Stimulated activated CD8-positive, alpha-beta memory T cell treated with anti-CD3 and anti-CD28 coated beads, Interleukin-7, amount 100 ng/mL, for 1 hour (primary cell): ENCODE measurements at places on chromosomes 13 and 19.

DNA sequence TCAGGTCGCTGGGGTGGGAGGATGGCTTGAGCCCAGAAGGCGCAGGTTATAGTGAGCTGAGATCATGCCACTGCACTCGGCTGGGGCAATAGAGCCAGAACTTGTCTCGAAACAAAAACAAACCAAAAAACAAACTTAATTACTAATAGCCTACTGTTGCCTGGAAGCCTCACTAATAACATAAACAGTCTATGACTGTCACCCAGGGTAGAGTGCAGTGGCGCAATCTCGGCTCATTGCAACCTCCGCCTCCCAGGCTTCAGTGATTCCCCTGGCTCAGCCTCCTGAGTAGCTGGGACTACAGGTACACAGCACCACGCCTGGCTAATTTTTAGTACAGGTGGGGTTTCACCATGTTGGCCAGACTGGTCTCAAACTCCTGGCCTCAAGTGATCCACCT, 18.0 kb downstream of the CATSPERD start:
- DNase-seq: no peak

GRCh38 chr19:12788682-12789097, 2.6 kb upstream of the JUNB start:
- no peak for DNase-seq

DNA sequence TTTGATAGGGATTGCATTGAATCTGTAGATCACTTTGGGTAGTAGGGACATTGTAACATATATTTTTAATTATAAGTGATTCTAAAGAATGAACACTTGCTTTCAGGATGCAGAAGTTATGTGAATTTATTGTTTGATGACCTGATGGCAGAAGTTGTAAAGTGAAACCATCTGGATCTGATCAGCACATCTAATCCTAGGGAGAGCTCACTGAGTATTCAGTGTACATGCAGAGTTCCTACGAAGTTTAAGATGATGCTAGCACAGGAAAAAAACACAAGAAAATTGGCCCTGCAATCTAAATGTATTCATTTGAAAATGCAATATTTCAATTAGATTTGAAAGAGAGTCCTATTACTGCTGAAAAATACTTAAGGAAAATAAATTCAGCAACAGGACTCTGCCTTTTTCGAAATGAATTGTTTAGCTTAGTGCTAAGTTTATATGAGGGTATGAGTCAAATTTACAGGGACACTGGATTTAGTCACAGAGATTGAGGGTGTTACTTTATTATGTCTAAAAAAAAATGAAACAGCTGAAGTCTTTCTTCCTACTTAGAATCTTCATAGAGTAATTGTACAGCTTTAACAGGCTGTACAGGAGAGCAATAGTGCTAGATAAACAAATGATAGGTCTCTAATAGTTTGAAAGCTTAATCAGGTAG, 385.7 kb downstream of the DCT start:
- DNase-seq: no peak

GRCh38 chr13:41645331-41645730, 188.0 kb downstream of the RGCC start:
- DNase-seq: no peak

- DNase-seq: no peak
Observed at GRCh38 chr13:95300625-95301182, 547 bp downstream of the ABCC4 start.

- no peak for DNase-seq
Observed at GRCh38 chr19:5891938-5892771, 11.4 kb downstream of the NDUFA11 start.

GRCh38 chr13:112256716-112257494, 119.2 kb upstream of the SPACA7 start:
- no peak for DNase-seq

GRCh38 chr13:37381502-37381901, 217.1 kb downstream of the POSTN start:
- DNase-seq: no peak

DNA sequence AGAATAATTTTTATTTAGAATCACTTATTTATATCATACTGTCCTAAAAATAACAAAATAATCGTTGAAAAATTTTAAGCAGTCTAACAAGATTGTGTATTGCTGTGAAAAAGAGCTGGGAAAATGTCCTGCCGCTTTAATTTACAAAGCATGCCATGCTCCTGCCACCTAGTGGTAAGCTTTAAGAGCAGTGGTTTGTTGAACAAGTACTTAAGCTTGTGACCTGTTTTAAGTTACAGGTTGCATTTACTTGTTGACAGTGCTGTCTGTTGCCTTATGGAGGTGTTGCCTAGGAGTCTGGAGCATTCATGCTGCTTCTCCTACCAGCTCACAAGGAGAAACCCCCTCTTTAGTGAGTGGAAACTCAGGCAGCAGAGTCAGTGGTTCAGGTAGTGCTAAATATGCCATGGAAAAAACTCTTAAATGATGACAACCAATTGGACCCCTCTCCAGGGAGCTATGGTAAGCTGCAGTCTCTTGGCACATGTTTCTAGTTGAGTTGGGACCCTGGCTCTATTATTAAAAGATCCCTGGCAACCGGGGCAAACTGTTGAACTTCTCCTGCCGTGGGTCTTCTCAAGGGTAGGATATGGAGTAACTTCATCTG, 68.4 kb downstream of the SPATA13 start:
- DNase-seq: no peak

DNA sequence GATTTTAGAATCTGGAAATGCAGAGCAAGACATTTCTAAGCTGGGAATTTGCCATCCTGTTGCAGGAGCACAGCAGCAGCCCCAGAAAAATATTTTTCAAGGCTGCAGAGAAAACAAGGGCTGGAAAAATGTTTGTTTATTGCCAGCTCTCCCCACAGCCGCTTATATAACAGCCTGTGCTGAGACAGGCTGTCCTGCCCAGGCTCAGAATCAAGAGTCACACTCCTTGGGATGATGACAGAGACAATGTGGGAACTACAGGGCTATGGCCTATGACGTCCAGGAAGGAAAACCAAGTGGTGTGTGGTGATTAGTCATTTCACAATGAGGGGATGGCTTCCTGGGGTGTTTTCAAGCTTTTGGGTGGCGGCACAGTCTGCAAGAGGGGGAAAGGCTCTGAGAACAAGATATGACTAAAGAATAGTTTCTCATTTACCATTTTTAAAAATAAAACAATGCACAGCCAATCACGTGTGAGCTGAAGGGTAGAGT, 136.3 kb upstream of the SERP2 start:
- no peak for DNase-seq

GRCh38 chr19:48510421-48511268, 990 bp downstream of the LMTK3 start:
- no peak for DNase-seq

GRCh38 chr19:3359015-3359918, 7.1 kb upstream of the NFIC start:
- DNase-seq: peak; percentile 39

- DNase-seq: no peak
Observed at GRCh38 chr19:10747674-10748073, 29.8 kb downstream of the DNM2 start.

DNA sequence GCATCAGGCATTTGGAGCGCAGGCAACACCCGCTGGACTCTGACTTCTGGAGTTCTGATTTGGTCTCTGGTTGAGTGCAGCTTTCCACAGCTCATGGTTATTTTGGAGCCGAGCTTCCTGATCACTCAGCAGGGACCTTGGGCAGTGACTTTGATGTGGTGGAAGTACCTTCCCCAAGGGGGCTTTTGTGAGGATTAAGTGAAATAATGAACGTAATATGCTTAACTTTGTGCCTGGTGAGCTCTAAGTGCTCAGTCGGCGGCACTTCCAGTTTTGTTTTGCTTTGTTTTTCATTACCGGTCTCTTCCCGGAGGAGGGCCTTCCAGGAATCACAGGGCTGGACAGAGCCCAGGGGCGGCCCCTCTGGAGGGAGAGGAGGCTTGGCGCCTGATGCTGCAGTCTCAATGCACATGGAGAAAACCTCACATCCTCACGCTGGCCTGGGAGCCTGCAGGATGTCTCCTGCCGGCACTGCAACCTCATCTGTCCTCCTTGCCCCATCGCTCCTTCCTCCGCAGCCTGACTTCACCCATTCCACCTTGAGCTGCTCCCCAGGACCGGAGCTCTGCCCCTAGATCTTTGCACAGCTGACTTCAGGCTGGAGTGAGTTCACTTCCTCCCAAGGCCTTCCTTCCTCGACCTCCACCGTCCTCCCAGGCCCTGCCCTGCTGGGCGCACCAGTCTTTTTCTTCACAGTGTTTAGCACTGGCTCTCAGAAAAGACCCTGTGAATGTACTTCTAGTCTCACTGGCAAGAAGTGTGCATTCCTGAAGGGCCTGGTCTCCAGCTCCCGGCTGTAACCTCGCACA, 1.5 kb downstream of the PLEKHF1 start:
- no peak for DNase-seq

- DNase-seq: no peak
Observed at GRCh38 chr19:11141937-11142527, 13.6 kb downstream of the SPC24 start.

DNA sequence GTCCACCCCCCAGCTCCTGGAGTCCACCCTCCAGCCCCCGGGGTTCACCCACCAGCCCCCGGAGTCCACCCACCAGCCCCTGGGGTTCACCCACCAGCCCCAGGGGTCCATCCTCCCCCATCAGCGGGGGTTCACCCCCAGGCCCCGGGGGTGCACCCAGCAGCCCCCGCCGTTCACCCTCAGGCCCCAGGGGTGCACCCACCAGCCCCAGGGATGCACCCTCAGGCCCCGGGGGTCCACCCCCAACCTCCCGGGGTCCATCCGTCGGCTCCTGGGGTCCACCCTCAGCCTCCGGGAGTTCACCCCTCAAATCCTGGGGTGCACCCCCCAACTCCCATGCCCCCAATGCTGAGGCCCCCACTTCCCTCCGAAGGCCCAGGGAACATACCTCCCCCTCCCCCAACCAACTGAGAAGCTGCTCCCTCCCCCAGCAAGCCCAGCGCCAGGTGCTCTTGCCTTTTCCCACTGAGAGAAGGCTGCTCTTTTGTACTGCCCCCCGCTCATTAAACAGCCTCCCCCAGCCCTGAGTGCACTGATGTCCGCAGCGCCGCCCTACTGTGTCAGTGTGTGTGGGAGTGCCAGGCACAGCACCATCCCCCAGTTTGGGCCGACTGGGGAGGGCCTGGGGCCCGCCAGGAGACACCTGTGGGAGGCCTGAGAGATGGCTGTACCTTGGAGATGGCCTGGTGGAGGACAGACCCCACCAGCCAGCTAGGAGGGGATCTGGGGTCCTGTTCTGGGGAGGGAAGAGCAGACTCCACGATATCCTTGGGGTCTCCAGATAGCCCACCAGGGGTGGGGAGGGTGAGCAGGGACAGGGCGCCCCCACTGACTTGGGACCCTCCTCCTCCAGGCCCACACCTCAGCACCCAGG, 750 bp upstream of the AMH start:
- DNase-seq: no peak

- DNase-seq: no peak
Observed at GRCh38 chr19:47157431-47158321, 27.0 kb downstream of the SAE1 start.

- DNase-seq: no peak
Observed at GRCh38 chr13:66700117-66700601, 530.0 kb downstream of the PCDH9 start.

- no peak for DNase-seq
Observed at GRCh38 chr13:102838982-102839381, 6.8 kb upstream of the ERCC5 start.

- DNase-seq: no peak
Observed at GRCh38 chr19:5907241-5907640, 2.6 kb downstream of the VMAC start.

GRCh38 chr19:29285878-29286277, 72.9 kb upstream of the UQCRFS1 start:
- no peak for DNase-seq

GRCh38 chr19:8333767-8334457, 9.2 kb downstream of the KANK3 start:
- no peak for DNase-seq

DNA sequence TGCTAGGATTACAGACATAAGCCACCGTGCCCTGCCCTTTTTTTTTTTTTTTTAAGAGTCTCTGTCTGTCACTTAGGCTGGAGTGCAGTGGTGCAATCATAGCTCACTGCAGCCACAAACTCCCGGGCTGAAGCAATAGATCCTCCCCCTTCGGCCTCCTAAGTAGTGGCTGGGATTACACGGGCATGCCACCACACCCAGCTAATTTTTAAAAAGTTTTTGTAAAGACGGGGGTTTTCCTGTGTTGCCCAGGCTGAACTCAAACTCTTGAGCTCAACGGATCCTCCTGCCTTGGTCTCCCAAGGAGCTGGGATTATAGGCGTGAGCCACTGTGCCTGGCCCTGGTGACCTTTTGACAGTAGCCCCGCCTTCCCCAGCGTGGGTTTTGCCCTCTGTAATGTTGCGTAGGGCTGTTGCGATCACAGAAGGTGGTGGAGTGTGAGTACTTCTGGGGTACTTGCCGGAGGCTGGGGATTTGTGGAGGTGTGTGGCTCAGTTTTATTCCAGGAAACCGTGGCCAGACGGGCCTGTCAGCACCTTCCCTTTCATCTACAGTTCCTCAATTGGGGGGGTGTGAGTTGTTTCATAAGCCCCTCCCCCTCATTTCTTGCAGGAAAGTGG, 11.6 kb upstream of the RETN start:
- DNase-seq: no peak

- DNase-seq: no peak
Observed at GRCh38 chr13:35961461-35962220, 169.5 kb downstream of the DCLK1 start.

- no peak for DNase-seq
Observed at GRCh38 chr13:75327135-75327510, 154.8 kb downstream of the TBC1D4 start.

GRCh38 chr19:33484226-33484774, 37.3 kb downstream of the PEPD start:
- DNase-seq: no peak

- DNase-seq: no peak
Observed at GRCh38 chr19:1700733-1701663, 48.6 kb upstream of the TCF3 start.

DNA sequence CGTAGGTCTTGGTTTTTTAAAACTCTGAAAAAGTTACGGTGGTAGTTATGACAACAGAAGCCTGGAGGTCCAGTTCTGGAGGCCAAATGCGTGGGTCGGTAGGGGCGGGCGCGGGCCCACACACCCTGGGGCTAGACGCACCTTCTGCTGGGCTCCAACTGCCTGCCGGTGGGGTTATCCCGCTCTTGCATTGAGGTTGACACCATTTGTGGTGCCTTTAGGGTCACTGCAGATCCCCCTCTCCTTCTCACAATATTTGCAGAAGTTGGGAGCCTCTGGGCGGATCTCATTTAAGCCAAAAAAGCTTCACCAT, 81.6 kb downstream of the CHST8 start:
- no peak for DNase-seq

DNA sequence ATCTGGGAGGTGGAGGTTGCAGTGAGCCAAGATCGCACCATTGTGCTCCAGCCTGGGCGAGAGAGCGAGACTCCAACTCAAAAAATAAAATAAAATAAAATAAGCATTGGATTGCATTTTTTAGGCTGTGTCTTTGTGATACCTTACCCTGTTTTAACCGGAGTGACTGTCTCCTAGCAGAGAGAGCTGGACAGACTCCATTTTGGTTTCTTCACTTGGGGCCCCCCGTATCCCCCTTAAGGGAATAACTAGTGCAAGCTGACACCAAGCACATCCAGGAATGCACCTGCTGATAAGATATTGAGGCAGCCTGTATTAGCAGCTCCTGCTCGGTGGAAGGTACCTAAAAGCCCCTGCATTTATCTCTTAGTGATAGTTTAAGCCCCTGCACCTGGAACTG, 20.8 kb upstream of the GPR32 start:
- no peak for DNase-seq
